ENCODE measurements at places on chromosomes 12 and 14.

GRCh38 chr14:61238611-61239245 is 42.4 kb downstream of the TMEM30B start:
- no peak overlapping the region for H3K27ac ChIP-seq
- H3K4me1 ChIP-seq = no peaks in the 10 kb centered on the region
- no peak for DNase-seq
- no peak overlapping the region for H3K4me3 ChIP-seq
- H3K27me3 ChIP-seq = no peaks in the 10 kb centered on the region
- no peaks in the 10 kb centered on the region for H3K36me3 ChIP-seq

- no peak overlapping the region for H3K4me3 ChIP-seq
- no peaks in the 10 kb centered on the region for H3K27me3 ChIP-seq
- no peak for DNase-seq
- no peak overlapping the region for H3K27ac ChIP-seq
- H3K36me3 ChIP-seq = no peaks in the 10 kb centered on the region
Measured at GRCh38 chr12:84946753-84947152, 34.2 kb upstream of the SLC6A15 start.

- H3K27ac ChIP-seq = no peak overlapping the region
- no peak overlapping the region for H3K4me3 ChIP-seq
- H3K4me1 ChIP-seq = no peaks in the 10 kb centered on the region
- DNase-seq = no peak
Measured at GRCh38 chr14:65731933-65732506, 319.5 kb downstream of the FUT8 start.

DNA sequence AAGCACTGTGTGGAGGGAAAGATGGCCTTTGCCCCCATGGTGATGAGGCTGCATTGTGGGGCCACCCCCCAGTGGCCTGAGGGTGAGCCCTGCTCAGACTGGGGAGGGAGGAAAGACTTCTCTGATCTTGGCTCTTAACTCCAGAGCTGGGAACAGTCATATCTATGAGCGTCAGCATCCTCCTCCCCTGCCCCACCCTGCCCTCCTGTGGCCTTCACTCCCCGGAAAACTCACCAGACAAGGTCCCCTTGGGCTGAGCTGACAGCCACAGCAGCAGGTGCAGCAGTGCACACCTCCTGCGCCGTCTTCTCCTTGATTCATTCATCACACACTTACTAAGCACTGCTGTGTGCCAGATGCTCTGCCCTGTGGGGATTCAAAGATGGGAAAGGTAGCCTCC is 98.8 kb downstream of the B4GALNT3 start:
- no peaks in the 10 kb centered on the region for H3K36me3 ChIP-seq
- peaks cover 5% of the 10 kb centered on the region for H3K4me1 ChIP-seq

- no peak for DNase-seq
- H3K27me3 ChIP-seq = no peaks in the 10 kb centered on the region
- no peaks in the 10 kb centered on the region for H3K36me3 ChIP-seq
- H3K27ac ChIP-seq = no peak overlapping the region
Measured at GRCh38 chr12:98399532-98399931, 115.9 kb upstream of the TMPO start.
